Transverse colon (tissue), 4 donors: ENCODE measurements at places on chromosomes 12 and 14.

- H3K27me3 ChIP-seq: no peaks in the 10 kb centered on the region
- no peaks in the 10 kb centered on the region for H3K36me3 ChIP-seq
- no peak for DNase-seq
- no peak overlapping the region for H3K4me3 ChIP-seq
- no peaks in the 10 kb centered on the region for H3K4me1 ChIP-seq
- no peak overlapping the region for H3K27ac ChIP-seq
Measured at GRCh38 chr14:72788255-72788654, 105.6 kb downstream of the DPF3 start.

- H3K36me3 ChIP-seq: peaks cover 8% of the 10 kb centered on the region
- no peaks in the 10 kb centered on the region for H3K27me3 ChIP-seq
- peaks cover 7% of the 10 kb centered on the region for H3K4me1 ChIP-seq
- no peak overlapping the region for H3K4me3 ChIP-seq
- H3K27ac ChIP-seq: peak overlapping the region; percentile 59
- no peak for DNase-seq
Measured at GRCh38 chr14:75720116-75720515, 59.1 kb downstream of the TTLL5 start.

DNA sequence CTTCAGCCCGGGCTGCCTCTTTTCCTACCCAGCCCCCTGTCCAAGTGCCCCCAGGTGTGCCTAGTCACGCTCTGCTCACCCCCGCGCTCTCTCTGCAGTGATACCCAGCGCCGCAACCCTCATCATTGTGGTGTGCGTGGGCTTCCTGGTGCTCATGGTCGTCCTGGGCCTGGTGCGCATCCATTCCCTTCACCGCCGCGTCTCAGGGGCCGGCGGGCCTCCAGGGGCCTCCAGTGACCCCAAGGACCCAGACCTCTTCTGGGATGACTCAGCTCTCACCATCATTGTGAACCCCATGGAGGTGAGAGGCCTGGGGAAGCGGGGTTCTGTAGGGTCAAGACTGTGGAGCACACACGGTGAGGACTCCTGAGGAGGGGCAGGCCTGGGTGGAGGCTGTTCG lies 27.2 kb downstream of the CLSTN3 start:
- no peaks in the 10 kb centered on the region for H3K27me3 ChIP-seq
- H3K4me1 ChIP-seq: no peaks in the 10 kb centered on the region
- no peak overlapping the region for H3K4me3 ChIP-seq
- H3K27ac ChIP-seq: no peak overlapping the region
- DNase-seq: no peak

GRCh38 chr14:104195878-104196277 lies 57.5 kb downstream of the KIF26A start:
- H3K27me3 ChIP-seq: no peaks in the 10 kb centered on the region
- no peak for DNase-seq
- H3K4me1 ChIP-seq: no peaks in the 10 kb centered on the region
- H3K27ac ChIP-seq: no peak overlapping the region

GRCh38 chr12:50186681-50187080 lies 19.5 kb upstream of the CERS5 start:
- H3K27ac ChIP-seq: no peak overlapping the region
- DNase-seq: no peak
- no peaks in the 10 kb centered on the region for H3K36me3 ChIP-seq
- H3K4me1 ChIP-seq: peaks cover 61% of the 10 kb centered on the region
- H3K27me3 ChIP-seq: no peaks in the 10 kb centered on the region
- no peak overlapping the region for H3K4me3 ChIP-seq

- no peaks in the 10 kb centered on the region for H3K27me3 ChIP-seq
- no peak for DNase-seq
- H3K4me3 ChIP-seq: no peak overlapping the region
- no peak overlapping the region for H3K27ac ChIP-seq
- H3K36me3 ChIP-seq: peaks cover 15% of the 10 kb centered on the region
- H3K4me1 ChIP-seq: no peaks in the 10 kb centered on the region
Measured at GRCh38 chr14:55389330-55389729, 22.3 kb downstream of the ATG14 start.

GRCh38 chr12:108302403-108303311 lies 36.5 kb downstream of the CMKLR1 start:
- no peaks in the 10 kb centered on the region for H3K27me3 ChIP-seq
- no peak overlapping the region for H3K4me3 ChIP-seq
- peaks cover 34% of the 10 kb centered on the region for H3K4me1 ChIP-seq
- DNase-seq: peak; percentile 43

GRCh38 chr12:64944966-64945365 lies 120.5 kb downstream of the TBC1D30 start:
- DNase-seq: no peak
- H3K36me3 ChIP-seq: no peaks in the 10 kb centered on the region
- no peaks in the 10 kb centered on the region for H3K27me3 ChIP-seq
- no peak overlapping the region for H3K4me3 ChIP-seq

DNA sequence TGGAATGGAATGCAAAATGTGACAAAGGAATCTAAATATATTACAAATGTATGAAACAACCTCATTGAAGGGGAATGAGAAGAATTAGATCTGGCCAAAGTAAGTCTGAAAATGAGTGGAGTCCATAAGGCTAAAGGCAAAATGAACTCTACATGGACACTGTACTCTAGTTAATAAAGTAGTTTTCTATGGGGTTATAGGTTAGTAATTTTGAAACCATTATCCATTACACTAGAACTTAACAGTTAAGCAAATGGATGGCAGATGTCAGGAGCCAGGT lies 222.1 kb downstream of the NUAK1 start:
- no peaks in the 10 kb centered on the region for H3K36me3 ChIP-seq
- no peaks in the 10 kb centered on the region for H3K4me1 ChIP-seq
- no peak overlapping the region for H3K4me3 ChIP-seq
- H3K27me3 ChIP-seq: no peaks in the 10 kb centered on the region
- no peak overlapping the region for H3K27ac ChIP-seq

DNA sequence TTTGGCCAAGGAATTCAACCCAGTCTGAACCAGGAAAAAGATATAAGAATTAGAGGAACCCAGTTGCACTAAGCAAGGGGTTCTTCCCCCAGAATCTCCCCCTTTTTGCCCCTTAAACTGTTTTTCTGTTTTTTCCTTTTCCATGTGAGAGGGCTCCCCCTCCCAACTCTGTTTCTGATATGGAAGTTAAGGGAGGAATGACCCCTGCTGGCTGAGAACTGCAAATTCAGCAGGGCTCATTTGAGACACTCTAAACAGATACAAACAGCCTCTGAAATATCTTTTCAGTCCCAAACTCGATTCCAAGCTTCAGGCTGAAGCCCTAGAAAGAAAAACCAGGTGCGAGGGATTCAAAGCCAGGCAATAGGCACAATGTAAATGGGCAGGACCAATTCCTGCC lies 132.7 kb downstream of the SLC41A2 start:
- no peaks in the 10 kb centered on the region for H3K27me3 ChIP-seq
- no peak overlapping the region for H3K27ac ChIP-seq
- H3K36me3 ChIP-seq: peaks cover 4% of the 10 kb centered on the region
- no peaks in the 10 kb centered on the region for H3K4me1 ChIP-seq
- no peak for DNase-seq

DNA sequence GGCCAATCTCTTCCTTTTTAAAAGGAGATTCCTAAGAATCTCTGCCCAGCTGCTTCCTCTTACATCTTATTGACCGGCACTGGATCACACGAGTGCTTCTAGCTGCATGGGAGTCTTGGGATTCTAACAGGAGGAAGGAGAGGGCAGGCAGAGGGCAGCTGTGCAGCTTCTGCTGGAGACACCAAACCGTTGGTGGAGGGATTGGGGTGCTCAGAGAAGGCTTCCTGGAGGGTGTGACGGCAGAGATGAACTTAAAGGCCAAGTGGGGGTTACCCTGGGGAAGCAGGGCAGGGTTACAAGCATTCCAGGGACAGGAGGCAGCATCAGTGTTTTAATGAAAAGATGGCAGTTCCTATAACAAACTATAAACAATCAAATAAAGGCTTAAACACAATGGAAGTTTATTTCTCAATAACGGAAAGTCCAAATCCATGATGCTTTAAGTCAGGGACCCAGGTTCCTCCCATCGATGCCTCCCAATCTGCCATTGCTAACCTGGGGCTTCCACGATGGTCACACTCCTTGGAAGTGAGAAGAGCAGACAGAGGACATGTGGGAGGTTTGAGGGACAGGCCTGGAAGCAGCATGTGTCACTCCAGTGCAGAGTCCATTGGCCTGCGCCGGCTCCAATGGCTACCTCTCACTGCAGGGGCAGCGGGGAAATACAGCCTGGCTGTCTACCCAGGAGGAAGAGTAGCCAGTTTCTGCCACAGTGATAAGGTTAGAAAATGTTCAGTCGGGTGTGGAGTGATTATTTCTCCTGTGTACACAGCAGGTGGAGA lies 53.1 kb upstream of the DDX11 start:
- no peaks in the 10 kb centered on the region for H3K4me1 ChIP-seq
- H3K36me3 ChIP-seq: no peaks in the 10 kb centered on the region
- no peak overlapping the region for H3K4me3 ChIP-seq
- no peak for DNase-seq
- no peak overlapping the region for H3K27ac ChIP-seq

DNA sequence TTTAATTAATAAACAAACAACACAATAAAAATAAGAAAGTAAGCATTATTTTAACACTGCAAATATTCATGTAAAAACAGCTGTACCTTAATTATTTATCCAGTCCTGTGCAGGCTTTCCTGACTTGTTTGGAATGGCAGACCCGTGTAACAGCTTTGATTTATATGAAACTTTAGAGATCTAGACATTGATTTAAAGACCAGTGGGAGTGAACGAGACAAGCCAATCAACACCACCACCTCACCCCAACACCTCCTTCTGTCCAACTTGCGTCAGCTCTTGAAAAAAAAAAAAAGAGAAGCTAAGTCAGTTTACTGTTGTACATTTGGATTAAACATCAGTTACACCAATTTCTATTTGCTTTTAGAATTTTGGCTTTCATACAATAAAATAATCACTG lies 22.3 kb downstream of the SLC38A4 start:
- H3K4me3 ChIP-seq: no peak overlapping the region
- DNase-seq: no peak
- H3K4me1 ChIP-seq: no peaks in the 10 kb centered on the region
- no peaks in the 10 kb centered on the region for H3K36me3 ChIP-seq
- H3K27ac ChIP-seq: no peak overlapping the region

GRCh38 chr14:81295958-81296923 lies 75.5 kb upstream of the GTF2A1 start:
- no peaks in the 10 kb centered on the region for H3K36me3 ChIP-seq
- no peak overlapping the region for H3K4me3 ChIP-seq
- H3K27ac ChIP-seq: no peak overlapping the region
- H3K4me1 ChIP-seq: no peaks in the 10 kb centered on the region
- no peak for DNase-seq

DNA sequence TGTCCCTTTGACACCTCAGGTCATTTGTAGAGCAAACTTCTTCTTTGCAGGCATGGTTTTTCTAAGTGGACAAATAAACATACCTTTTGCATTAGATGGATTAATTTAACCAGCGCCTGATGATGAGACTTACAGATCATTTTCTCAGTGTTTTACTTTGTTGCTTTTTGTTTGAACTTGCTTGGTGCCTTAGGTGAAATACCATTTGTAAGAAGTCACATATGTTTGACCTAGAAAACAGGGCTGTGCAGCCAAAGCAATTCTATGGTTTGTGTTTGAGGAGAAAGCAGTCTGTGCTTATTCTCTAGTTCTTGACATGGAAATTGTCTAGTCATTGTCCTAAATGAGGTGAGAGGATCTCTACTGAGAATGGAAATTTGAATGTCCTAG lies 111.1 kb downstream of the DIP2B start:
- no peaks in the 10 kb centered on the region for H3K36me3 ChIP-seq
- H3K27me3 ChIP-seq: no peaks in the 10 kb centered on the region
- no peak overlapping the region for H3K4me3 ChIP-seq
- H3K27ac ChIP-seq: no peak overlapping the region
- DNase-seq: no peak

- H3K27me3 ChIP-seq: no peaks in the 10 kb centered on the region
- no peak for DNase-seq
- no peak overlapping the region for H3K4me3 ChIP-seq
Measured at GRCh38 chr12:50647031-50647430, 116.9 kb upstream of the ATF1 start.

DNA sequence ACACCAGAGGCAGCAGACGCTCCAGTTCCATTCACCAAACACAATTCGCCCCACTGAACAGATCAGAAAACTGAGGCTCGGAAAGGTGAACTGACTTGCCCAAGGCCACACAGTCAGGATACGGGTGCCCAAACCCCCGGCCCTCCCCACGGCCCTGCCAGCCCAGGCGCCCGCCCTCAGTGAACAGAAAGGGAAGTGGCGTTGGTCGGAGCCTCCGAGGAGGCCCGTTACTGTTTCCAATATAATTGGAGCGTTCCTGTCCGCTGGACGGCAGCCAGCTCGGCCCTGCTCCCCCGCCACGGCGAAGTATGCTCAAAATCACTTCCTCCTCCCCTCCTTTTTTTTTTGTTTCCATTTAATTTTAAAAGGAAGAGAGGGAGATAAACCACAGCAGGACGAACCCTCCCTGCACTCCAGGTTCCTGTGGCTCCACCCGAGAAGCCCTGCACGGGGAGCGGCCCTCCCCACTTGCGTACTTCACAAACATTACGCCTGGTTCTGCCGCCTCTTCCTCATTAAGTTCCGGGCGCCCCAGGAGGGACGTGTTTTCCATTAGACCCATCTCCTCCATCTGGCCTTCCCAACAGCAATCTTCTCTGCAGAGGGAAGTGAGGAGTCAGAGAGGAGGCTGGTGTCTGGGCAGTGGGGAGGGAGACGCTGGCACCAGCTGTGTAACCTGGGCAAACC lies 61.1 kb downstream of the NCOR2 start:
- peak; percentile 77 for DNase-seq
- peaks cover 69% of the 10 kb centered on the region for H3K4me1 ChIP-seq
- H3K27ac ChIP-seq: peak overlapping the region; percentile 89
- no peaks in the 10 kb centered on the region for H3K36me3 ChIP-seq

DNA sequence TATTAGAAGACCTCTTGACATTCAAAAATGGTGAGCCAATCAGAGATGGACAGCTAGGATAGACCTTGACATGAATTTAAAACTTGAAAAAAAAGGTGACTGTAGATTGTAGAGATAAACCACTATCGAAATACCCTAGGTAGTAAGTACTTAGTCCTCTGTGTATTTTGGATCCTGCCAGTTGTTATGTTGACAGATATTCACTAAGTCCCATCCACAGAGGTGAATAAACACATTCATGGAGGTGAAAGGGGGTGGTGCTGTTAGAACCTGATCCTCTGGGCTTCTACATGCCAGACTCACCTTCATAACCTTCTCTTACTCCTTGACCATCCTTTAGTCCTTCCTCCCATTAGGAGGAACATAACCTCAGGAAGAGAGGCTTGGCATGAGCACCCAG lies 72.3 kb downstream of the OTX2 start:
- no peaks in the 10 kb centered on the region for H3K27me3 ChIP-seq
- no peaks in the 10 kb centered on the region for H3K36me3 ChIP-seq
- no peak for DNase-seq
- H3K4me3 ChIP-seq: no peak overlapping the region

DNA sequence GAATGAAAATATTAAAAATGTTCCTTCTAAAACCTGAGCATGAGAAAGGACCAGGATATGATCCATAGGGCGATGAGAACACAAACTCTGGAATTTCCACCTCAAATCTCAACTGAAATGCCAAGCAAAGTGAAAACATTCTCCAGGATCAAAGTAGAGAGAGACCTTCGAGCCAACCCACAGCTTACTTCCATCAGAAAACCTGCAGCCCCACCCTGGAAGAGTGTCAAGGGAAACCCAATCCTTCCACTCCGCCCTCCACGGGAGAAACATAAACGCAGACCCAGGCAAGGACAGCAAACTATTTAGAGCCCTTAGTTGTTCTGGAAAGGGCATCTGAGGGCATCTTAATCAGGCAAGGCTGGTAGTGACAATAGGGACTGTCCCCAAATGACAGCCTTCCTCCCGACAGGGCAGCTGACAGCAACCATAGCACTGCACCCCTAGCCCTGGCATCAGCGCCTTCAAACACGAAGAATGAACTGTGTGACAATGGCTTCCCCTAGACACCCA lies 21.8 kb downstream of the SLC15A4 start:
- H3K36me3 ChIP-seq: no peaks in the 10 kb centered on the region
- no peak for DNase-seq
- H3K4me1 ChIP-seq: no peaks in the 10 kb centered on the region
